Breast epithelium (tissue), 4 donors: ENCODE measurements at places on chromosomes 5 and 9.

DNA sequence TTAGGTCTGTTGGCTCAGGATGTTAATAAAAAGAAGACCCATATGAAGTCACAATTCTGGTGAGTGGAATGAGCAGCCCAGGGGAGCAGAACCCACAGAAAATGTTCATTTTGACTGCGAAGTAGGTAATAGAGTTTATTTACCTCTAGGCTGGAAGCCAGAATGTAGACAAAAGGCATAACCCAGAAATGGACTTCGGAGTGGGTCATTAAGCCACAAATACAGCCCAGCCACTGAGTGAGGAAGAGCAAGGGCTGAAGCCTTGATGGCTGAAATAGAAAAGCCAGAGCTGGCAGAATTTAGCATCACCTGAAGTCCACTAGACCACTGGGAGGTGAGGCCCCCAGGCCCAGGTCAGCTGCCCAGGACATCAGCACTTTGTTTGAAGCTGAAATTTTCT is 168.0 kb downstream of the NXNL2 start:
- DNase-seq, result no peak
- no peak overlapping the region for H3K4me3 ChIP-seq
- no peaks in the 10 kb centered on the region for H3K4me1 ChIP-seq
- no peak overlapping the region for H3K27ac ChIP-seq
- H3K36me3 ChIP-seq, result no peaks in the 10 kb centered on the region
- no peaks in the 10 kb centered on the region for H3K27me3 ChIP-seq

GRCh38 chr5:54186912-54187445 is 123.4 kb downstream of the ARL15 start:
- H3K27me3 ChIP-seq, result no peaks in the 10 kb centered on the region
- no peaks in the 10 kb centered on the region for H3K4me1 ChIP-seq
- no peak overlapping the region for H3K27ac ChIP-seq
- no peak for DNase-seq
- H3K36me3 ChIP-seq, result no peaks in the 10 kb centered on the region
- H3K4me3 ChIP-seq, result no peak overlapping the region

GRCh38 chr5:72221099-72221498 is 98.9 kb downstream of the MRPS27 start:
- no peak overlapping the region for H3K4me3 ChIP-seq
- H3K4me1 ChIP-seq, result no peaks in the 10 kb centered on the region
- no peak overlapping the region for H3K27ac ChIP-seq
- H3K36me3 ChIP-seq, result no peaks in the 10 kb centered on the region
- no peaks in the 10 kb centered on the region for H3K27me3 ChIP-seq

DNA sequence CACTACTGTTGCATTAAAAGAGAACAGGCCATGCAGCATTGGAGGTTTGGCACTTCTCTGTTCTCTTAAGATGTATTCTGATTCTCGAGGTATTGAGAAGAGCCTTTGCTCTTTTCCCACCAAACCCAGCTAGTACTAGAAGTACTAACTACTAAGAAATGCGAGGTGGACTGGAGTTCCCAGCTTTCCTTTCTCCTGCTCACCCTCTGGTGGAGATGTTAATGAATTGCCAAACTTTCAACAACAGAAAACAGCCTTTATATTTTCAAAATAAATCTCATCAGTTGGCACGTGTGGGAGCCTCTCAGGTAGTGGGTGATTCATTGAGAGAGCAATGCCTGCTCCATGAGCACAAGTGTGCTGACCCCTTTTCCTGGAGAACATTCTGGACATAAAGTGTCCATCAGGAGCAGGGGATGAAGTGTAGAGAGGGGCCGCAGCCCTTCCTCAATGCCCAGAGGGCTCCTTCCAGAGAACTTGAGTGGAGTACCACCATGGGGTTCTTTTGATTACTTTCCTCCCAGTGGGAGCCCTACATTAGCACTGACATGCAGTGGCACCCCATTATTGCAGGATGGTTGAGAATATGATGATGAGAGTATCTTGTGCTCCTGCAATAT is 45.7 kb downstream of the TMEM174 start:
- no peaks in the 10 kb centered on the region for H3K27me3 ChIP-seq
- H3K4me1 ChIP-seq, result no peaks in the 10 kb centered on the region
- H3K36me3 ChIP-seq, result no peaks in the 10 kb centered on the region
- no peak overlapping the region for H3K4me3 ChIP-seq
- no peak overlapping the region for H3K27ac ChIP-seq
- DNase-seq, result no peak

- H3K4me1 ChIP-seq, result no peaks in the 10 kb centered on the region
- no peaks in the 10 kb centered on the region for H3K36me3 ChIP-seq
- H3K27ac ChIP-seq, result peak overlapping the region; percentile 59
- no peak for DNase-seq
- peak overlapping the region; percentile 49 for H3K4me3 ChIP-seq
- H3K27me3 ChIP-seq, result no peaks in the 10 kb centered on the region
These were observed 1111.8 kb downstream of the TAF11L14 start for GRCh38 chr5:18745988-18746615.

DNA sequence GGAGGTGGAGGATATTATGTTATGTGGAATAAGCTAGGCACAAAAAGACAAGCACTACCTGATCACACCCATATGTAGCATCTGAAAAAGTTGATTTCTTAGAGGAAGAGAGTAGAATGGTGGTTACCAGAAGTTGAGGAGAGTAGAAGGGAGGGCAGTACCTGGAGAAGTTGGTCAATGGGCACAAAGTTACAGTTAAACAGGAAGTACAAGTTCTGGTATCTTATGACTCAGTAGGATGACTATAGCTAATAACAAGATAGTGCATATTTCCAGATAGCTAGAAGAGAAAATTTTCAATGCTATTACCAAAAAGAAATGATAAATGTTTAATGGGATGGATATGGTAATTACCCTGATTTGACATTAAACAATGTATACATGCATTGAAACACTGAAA is 686.7 kb downstream of the ISL1 start:
- H3K27me3 ChIP-seq, result no peaks in the 10 kb centered on the region
- no peaks in the 10 kb centered on the region for H3K36me3 ChIP-seq
- no peak overlapping the region for H3K27ac ChIP-seq

GRCh38 chr5:31169379-31169778 is 24.1 kb upstream of the CDH6 start:
- H3K27ac ChIP-seq, result no peak overlapping the region
- no peak for DNase-seq
- H3K36me3 ChIP-seq, result no peaks in the 10 kb centered on the region
- H3K4me1 ChIP-seq, result no peaks in the 10 kb centered on the region

GRCh38 chr9:133263557-133263956 is 11.4 kb downstream of the ABO start:
- no peak overlapping the region for H3K27ac ChIP-seq
- no peak for DNase-seq
- H3K27me3 ChIP-seq, result no peaks in the 10 kb centered on the region
- no peak overlapping the region for H3K4me3 ChIP-seq

DNA sequence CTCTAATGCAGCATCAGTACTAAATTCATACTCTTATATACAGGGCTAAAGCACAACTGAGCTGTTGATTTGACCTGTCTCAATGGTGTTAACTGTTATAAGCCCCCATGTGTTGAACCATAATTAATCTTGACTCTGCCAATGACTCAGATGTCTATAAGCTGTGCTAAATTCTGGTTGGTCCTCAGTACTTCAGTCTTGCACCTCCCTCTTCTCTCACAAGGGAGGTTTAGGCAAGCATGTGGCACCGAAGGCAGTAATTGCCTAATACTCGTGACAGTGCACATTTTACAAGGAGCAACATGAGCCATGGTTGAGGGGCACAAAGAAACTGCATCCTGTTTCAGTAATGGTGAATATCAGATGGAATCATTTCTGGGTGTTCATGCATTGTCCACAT is 255.9 kb downstream of the TRPM3 start:
- no peak overlapping the region for H3K27ac ChIP-seq
- H3K4me3 ChIP-seq, result no peak overlapping the region
- no peaks in the 10 kb centered on the region for H3K27me3 ChIP-seq
- no peaks in the 10 kb centered on the region for H3K36me3 ChIP-seq
- H3K4me1 ChIP-seq, result no peaks in the 10 kb centered on the region

DNA sequence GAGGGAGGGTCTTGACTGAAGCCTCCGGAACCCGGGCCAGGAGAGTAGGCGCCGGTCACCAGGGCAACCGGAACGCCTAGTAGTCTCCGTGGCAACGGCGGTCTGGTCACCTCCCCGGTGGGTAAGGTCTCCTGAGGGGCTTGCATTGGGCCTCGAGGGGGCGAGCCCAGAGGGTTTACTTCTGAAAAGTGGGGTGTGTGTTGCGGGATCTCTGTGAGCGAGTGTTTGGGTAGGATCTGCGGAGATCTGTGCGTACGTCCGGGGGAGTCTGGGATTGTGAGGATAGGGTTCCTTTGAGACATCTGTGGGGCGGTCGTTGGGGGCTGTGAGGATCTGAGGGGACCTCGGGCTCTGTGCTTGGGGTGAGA is at the start of gene FAM221B:
FAM221B (minus strand) TSS at position 17 of the 368 bp plus-strand sequence. CDS start 2,571 bp downstream, outside the sequence.
- H3K36me3 ChIP-seq, result no peaks in the 10 kb centered on the region
- H3K4me3 ChIP-seq, result peak within 1 kb of the TSS; percentile 89
- H3K27ac ChIP-seq, result peak within 1 kb of the TSS; percentile 93
- no peaks in the 10 kb centered on the region for H3K4me1 ChIP-seq

DNA sequence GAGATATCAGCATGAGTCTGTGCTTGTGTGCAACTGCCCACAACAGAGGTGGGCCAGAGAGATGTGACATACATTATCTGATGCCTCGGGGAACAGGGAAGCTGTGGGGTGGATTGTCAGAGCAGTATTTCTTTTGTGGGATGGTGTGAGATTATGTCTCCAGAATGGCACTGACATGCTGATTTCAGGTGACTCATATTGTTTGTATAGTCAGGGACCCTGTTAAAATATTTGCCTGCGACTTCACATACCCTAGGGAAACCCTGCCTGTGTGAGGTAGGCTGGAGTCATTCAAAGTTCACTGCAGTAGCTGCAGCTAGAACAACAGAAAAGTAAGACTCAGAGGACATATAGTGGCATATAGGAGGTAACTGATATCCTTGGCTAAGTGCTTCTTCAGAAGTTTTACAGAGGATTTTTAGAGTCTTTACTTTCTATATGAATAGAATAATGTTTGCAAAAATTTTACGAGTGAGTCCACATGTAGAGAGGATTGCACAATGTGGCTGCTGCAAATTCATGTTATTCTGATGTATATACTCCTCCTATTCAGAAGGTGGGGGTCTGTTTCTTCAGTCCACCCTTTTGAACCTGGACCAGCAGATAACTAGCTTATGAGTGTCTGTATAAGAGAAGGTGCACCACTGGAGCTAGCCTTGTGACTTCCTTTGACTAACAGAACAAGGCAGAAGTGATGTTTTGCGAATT is 89.3 kb downstream of the MACIR start:
- no peaks in the 10 kb centered on the region for H3K27me3 ChIP-seq
- H3K36me3 ChIP-seq, result no peaks in the 10 kb centered on the region
- DNase-seq, result no peak

- no peak overlapping the region for H3K27ac ChIP-seq
- H3K4me1 ChIP-seq, result no peaks in the 10 kb centered on the region
- H3K27me3 ChIP-seq, result no peaks in the 10 kb centered on the region
- no peak overlapping the region for H3K4me3 ChIP-seq
- no peak for DNase-seq
- no peaks in the 10 kb centered on the region for H3K36me3 ChIP-seq
These were observed 98.6 kb upstream of the TLE1 start for GRCh38 chr9:81787747-81788632.
